Pancreas (tissue), 10 donors: ENCODE measurements at places on chromosomes 5 and 9.

DNA sequence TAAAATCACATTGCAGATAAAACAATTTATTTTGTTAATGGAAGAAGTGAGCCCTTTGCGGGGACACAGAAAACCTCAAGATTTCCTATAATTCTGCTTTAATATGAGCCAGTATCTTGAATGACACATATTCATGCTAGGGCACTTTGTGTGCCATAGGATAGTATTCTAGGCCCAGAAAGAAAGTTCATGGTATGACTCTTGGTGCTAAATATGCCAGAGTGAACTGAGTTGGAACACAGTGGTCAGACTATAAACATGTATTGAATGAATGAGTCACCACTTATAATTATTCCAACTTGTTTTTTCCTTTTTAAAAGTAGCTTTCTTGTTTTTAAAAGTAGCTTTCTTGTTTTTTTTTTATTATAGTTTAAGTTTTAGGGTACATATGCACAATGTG is 46.0 kb downstream of the ADAMTS19 start:
- no peaks in the 10 kb centered on the region for H3K27me3 ChIP-seq
- no peaks in the 10 kb centered on the region for H3K36me3 ChIP-seq
- no peaks in the 10 kb centered on the region for H3K4me1 ChIP-seq
- DNase-seq, result no peak
- no peak overlapping the region for H3K27ac ChIP-seq
- H3K4me3 ChIP-seq, result no peak overlapping the region

DNA sequence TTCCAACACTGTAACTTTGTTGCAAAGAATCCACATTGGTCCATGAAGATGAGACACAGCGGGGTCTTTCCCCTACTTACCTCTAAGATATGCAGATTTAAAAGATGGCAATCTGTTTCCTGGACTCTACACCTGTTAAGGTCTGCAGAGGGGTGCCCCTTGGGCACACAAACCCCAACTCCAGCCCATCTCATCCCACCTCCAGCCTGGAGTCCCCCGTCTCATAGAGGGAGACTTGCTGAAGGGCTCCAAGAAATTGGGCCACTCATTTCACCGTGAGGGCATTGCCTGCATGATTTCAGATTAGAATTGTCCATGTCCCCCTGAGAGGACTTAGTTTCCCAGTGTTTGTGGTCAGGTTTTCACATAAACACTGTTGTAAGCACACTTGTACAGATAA is 365.7 kb downstream of the IRX2 start:
- H3K4me3 ChIP-seq, result no peak overlapping the region
- H3K4me1 ChIP-seq, result no peaks in the 10 kb centered on the region
- H3K27ac ChIP-seq, result no peak overlapping the region
- DNase-seq, result no peak
- H3K27me3 ChIP-seq, result no peaks in the 10 kb centered on the region
- no peaks in the 10 kb centered on the region for H3K36me3 ChIP-seq

DNA sequence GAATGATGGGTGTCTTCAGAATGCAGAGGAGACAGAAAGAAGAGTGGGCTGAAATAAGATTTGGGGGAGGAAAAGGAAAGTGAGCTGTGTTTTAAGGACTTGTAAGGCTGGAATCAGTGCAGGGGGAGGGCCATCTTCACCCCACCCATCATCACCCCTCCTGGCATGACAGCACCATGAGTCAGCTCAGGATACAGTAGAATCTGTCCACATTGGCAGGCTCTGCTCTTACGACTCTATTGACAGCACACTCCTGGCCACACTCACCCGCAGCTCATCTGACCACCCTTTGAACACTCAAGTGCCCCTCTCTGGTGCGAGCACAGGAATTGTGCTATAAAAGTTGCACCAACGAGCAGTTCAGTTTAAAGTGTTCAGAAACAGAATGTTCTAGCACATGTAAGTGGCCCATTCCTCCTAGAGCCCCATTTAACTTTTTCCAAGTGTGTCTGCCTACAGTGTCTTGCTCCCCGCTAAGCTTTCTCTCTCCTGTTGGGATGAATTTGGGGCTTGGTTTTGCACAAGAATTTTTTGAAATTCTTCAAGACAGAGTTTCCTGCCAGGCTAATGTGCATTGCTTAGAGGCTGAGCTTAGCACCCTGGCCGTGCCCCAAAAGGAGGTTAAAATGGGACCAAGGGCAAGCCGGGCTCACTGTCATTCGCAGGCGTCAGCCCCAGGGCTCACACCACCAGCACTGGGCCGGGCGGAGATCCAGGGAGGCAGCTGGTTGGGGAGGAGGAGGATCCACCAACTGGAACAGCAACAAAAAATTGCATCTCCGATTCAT is 12.0 kb downstream of the ADRA1B start:
- no peak for DNase-seq
- H3K36me3 ChIP-seq, result no peaks in the 10 kb centered on the region
- no peaks in the 10 kb centered on the region for H3K27me3 ChIP-seq
- no peaks in the 10 kb centered on the region for H3K4me1 ChIP-seq
- no peak overlapping the region for H3K27ac ChIP-seq
- no peak overlapping the region for H3K4me3 ChIP-seq

DNA sequence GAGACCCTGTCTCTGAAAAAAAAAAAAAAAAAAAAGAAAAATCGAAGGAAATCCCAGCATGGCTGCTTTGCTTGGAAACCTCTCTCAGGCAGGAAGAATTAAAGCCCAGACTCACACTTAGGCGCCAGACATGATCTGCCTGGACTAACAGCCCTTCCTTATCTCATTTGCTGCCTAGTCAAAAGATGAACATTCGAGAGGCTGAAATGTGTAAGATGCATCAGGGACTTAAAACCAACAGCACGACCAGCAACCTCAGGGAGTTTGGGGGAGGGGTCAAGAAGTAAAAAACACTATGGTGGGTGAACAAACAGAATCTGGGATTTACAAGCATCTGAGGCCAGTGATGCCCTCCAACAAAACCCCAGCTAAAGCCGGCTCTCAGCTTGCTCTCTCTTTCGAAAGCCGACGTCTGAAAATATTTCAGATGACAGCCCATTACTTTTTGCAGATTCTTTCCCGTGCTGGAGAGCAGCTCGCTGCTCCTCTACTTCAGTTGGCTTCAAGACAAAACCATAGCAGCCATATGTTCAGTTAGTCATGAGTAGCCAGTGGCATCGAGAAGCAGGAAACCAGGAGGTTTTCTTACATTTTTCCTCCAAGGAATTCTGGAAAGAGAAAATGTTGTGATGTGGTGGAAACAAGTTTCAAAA is 249.9 kb downstream of the MARCHF11 start:
- no peaks in the 10 kb centered on the region for H3K27me3 ChIP-seq
- no peaks in the 10 kb centered on the region for H3K4me1 ChIP-seq
- no peaks in the 10 kb centered on the region for H3K36me3 ChIP-seq
- DNase-seq, result no peak

- no peaks in the 10 kb centered on the region for H3K36me3 ChIP-seq
- no peaks in the 10 kb centered on the region for H3K27me3 ChIP-seq
- H3K4me1 ChIP-seq, result no peaks in the 10 kb centered on the region
- no peak overlapping the region for H3K27ac ChIP-seq
- no peak for DNase-seq
Measured at GRCh38 chr5:3343211-3343610, 252.4 kb upstream of the IRX1 start.
